MM.1S (cell line): ENCODE measurements at places on chromosomes 3 and 15.

GRCh38 chr3:99128725-99129505 is 227.4 kb upstream of the DCBLD2 start:
- H3K27ac ChIP-seq: no peak overlapping the region
- H3K36me3 ChIP-seq: no peaks in the 10 kb centered on the region
- DNase-seq: no peak
- no peaks in the 10 kb centered on the region for H3K27me3 ChIP-seq
- no peaks in the 10 kb centered on the region for H3K4me1 ChIP-seq

GRCh38 chr15:90386221-90386620 is 1.8 kb upstream of the IQGAP1 start:
- DNase-seq: no peak
- H3K4me3 ChIP-seq: no peak overlapping the region
- no peak overlapping the region for H3K27ac ChIP-seq

- no peak for DNase-seq
- no peak overlapping the region for H3K4me3 ChIP-seq
- no peaks in the 10 kb centered on the region for H3K36me3 ChIP-seq
- no peaks in the 10 kb centered on the region for H3K27me3 ChIP-seq
Observed at GRCh38 chr15:85874236-85874635, 79.5 kb upstream of the KLHL25 start.

DNA sequence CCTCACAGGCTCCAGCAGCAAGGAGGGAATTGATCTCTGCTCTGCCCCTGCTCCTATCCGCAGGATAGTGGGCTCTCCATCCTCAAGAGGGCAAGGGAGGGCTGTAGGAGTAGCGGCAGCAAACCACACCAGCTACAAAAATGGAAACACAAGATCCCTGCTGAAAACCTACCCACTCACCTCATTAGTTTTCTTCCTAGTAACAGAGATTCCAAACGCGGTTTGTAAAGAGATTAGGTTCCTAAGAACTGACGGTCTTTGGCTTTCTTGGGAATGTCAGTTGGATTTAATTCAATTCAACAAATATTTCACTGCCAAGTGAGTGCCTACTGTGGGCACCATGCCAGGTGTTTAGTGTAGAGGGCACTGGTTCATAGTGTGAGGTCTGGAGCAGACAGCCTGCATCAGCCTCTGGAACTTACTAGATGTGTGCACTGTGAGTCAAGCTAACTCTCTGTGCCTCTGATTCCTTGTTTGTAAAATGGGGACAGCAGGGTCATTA is 84.7 kb downstream of the MRPL46 start:
- H3K4me3 ChIP-seq: no peak overlapping the region
- no peaks in the 10 kb centered on the region for H3K27me3 ChIP-seq
- H3K36me3 ChIP-seq: no peaks in the 10 kb centered on the region
- H3K4me1 ChIP-seq: no peaks in the 10 kb centered on the region
- no peak for DNase-seq
- no peak overlapping the region for H3K27ac ChIP-seq

- no peak overlapping the region for H3K27ac ChIP-seq
- no peak for DNase-seq
- H3K4me3 ChIP-seq: no peak overlapping the region
- no peaks in the 10 kb centered on the region for H3K27me3 ChIP-seq
- H3K36me3 ChIP-seq: no peaks in the 10 kb centered on the region
Observed at GRCh38 chr3:66756468-66757036, 241.6 kb upstream of the KBTBD8 start.

DNA sequence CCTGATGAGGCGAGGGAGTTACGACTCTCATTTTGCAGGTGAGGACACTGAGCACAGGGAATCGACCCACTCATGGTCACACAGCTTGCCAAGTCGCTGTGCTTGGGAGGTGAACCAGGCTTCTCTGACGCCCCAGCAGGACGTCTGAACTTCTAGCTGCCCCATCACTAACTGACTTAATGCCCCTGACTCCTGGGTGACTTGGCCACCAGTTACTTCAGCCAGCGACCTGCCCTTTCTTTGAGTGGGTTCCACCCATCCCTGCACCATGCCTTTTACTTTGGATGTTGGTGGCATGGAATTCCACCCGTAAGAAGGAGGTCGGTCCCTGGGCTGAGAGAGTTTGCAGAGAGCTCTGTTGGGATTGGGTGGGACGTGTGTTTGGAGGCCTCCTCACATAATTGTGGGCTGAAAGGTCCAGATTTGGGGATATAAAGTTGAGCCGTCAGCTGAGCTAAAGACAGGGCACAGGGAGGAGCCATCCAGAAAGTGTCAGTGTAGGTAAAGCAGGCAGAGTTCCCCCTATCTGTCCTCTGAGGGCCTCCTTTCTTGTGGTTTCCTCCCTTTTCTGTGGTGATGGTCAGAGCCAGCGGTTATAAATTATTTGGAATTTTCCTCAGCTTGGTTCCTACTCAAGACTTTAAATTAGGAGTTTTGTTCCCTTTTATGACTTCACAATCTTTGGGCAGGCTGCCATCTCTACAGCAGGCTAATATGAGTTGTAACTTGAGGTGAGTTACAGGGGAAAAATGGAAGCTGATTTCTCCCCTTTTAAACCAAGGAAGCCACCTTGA is 55.0 kb downstream of the FLNB start:
- H3K4me1 ChIP-seq: no peaks in the 10 kb centered on the region
- no peak overlapping the region for H3K4me3 ChIP-seq
- no peaks in the 10 kb centered on the region; the same call in 1 of the 2 replicates for H3K27me3 ChIP-seq
- no peak for DNase-seq
- H3K27ac ChIP-seq: no peak overlapping the region
- no peaks in the 10 kb centered on the region for H3K36me3 ChIP-seq

GRCh38 chr15:29990035-29990434 is 92.7 kb upstream of the GOLGA8J start:
- DNase-seq: no peak
- no peak overlapping the region for H3K27ac ChIP-seq
- no peak overlapping the region for H3K4me3 ChIP-seq
- H3K27me3 ChIP-seq: no peaks in the 10 kb centered on the region
- no peaks in the 10 kb centered on the region for H3K4me1 ChIP-seq
- H3K36me3 ChIP-seq: no peaks in the 10 kb centered on the region

- no peaks in the 10 kb centered on the region for H3K36me3 ChIP-seq
- no peak overlapping the region for H3K27ac ChIP-seq
- no peak for DNase-seq
- H3K27me3 ChIP-seq: no peaks in the 10 kb centered on the region
- H3K4me1 ChIP-seq: peaks cover 3% of the 10 kb centered on the region; the same call in 1 of the 2 replicates
Observed at GRCh38 chr3:153744889-153745288, 376.3 kb upstream of the ARHGEF26 start.

GRCh38 chr3:7927864-7928263 is 573.8 kb upstream of the LMCD1 start:
- H3K27me3 ChIP-seq: no peaks in the 10 kb centered on the region
- H3K4me3 ChIP-seq: no peak overlapping the region
- no peaks in the 10 kb centered on the region for H3K4me1 ChIP-seq
- no peak overlapping the region for H3K27ac ChIP-seq
- no peak for DNase-seq

- no peak overlapping the region for H3K4me3 ChIP-seq
- H3K4me1 ChIP-seq: peaks cover 19% of the 10 kb centered on the region
- H3K36me3 ChIP-seq: no peaks in the 10 kb centered on the region; the same call in 1 of the 2 replicates
- no peak for DNase-seq
Observed at GRCh38 chr3:12970684-12971083, 102.5 kb downstream of the IQSEC1 start.

DNA sequence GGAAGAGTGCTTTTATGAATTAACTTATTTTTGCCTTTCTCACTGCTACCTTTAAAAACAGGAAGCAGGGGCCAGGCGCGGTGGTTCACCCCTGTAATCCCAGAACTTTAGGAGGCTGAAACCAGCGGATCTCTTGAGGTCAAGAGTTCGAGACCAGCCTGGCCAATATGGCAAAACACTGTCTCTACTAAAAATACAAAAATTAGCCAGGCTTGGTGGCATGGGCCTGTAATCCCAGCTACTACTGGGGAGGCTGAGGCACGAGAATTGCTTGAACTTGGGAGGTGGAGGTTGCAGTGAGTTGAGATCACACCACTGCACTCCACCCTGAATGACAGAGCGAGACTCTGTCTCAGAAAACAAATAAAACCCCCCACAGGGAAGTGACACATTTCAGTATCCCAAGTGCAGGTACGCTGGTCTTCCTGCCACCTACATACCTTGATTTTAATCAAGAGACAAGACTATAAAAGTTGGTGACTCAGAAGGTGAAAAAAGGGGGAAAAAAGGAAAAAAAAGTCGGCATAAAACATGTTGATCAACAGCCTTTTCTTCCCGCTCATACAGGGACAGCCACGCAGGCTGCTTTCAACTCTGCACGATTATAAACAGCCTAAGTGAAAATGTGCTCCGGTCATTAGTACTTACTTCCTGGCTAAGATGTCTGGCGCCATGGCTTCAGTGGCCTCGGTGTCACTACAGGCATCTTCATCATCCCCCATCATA is 18.8 kb downstream of the PPP1R2 start:
- H3K27ac ChIP-seq: no peak overlapping the region
- H3K27me3 ChIP-seq: no peaks in the 10 kb centered on the region
- no peak overlapping the region for H3K4me3 ChIP-seq
- H3K36me3 ChIP-seq: peaks cover 5% of the 10 kb centered on the region; the same call in 1 of the 2 replicates
- no peaks in the 10 kb centered on the region for H3K4me1 ChIP-seq

DNA sequence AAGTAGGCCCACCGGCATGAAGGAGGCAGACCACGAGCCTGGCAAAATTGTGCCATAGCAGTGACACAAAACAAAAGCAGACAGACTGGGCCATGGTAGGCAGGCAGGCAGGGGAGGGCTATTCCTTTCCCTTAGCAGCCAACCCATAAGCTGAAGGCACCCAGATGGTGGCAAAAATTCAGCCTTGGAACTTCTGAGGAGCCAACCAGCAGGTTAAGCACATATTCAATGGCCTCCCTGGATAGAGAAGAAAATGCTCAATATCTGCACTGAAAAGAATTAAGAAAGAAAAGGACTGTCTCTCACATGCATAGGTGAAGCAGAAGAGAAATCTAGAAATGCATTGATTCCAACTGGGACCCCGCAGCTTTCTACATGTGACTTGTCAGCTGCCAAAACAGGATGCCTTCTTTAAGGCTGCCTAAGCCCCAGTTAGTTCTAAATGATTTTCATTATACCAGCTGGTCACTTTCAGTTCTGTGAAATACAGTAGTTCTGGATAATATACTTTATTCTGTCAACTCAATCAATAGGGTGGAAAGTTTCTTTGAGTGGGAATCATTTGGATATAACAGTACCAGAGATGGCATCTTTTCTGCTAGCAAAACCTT is 2.7 kb downstream of the PRICKLE2 start:
- no peaks in the 10 kb centered on the region for H3K27me3 ChIP-seq
- peak overlapping the region; percentile 66 for H3K4me3 ChIP-seq
- H3K36me3 ChIP-seq: no peaks in the 10 kb centered on the region
- peaks cover 25% of the 10 kb centered on the region for H3K4me1 ChIP-seq
- peak; percentile 33 for DNase-seq
- H3K27ac ChIP-seq: peak overlapping the region; percentile 41; the same call in 1 of the 2 replicates

GRCh38 chr15:52667597-52667996 is 11.6 kb downstream of the ATOSA start:
- no peaks in the 10 kb centered on the region for H3K27me3 ChIP-seq
- H3K36me3 ChIP-seq: peaks cover 33% of the 10 kb centered on the region
- no peak overlapping the region for H3K4me3 ChIP-seq
- H3K27ac ChIP-seq: peak overlapping the region; percentile 67; the same call in 1 of the 2 replicates
- DNase-seq: peak; percentile 81

GRCh38 chr15:98753726-98754656 is 105.7 kb downstream of the IGF1R start:
- no peaks in the 10 kb centered on the region for H3K4me1 ChIP-seq
- H3K4me3 ChIP-seq: no peak overlapping the region
- H3K27me3 ChIP-seq: no peaks in the 10 kb centered on the region
- no peak for DNase-seq
- no peaks in the 10 kb centered on the region for H3K36me3 ChIP-seq

GRCh38 chr15:80153900-80154299 is 1.1 kb downstream of the FAH start:
- peaks cover 9% of the 10 kb centered on the region for H3K4me1 ChIP-seq
- no peaks in the 10 kb centered on the region for H3K27me3 ChIP-seq
- peak overlapping the region; percentile 64; the same call in 1 of the 2 replicates for H3K27ac ChIP-seq
- peak overlapping the region; percentile 90 for H3K4me3 ChIP-seq
- no peaks in the 10 kb centered on the region for H3K36me3 ChIP-seq
- no peak for DNase-seq

DNA sequence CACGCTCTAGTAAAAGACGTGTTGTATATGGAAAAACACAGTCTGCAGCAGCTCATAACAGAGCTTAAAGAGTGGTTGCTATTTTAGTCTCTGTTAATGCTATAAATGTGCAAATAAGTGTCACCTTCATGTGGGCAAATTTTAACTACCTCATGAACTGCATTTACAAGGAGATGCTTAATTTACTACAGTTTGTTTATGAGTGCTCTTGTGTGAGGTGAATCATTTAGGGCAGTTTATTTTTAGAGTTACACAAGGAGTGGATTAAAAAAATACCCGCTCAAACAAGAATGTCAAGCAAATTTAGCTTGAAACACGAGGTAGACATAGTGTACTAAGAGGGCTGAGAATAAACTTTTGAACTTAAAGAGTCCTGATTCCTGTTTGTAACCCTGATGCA is 579.0 kb downstream of the MFSD1 start:
- no peak for DNase-seq
- H3K27ac ChIP-seq: no peak overlapping the region
- no peak overlapping the region for H3K4me3 ChIP-seq
- no peaks in the 10 kb centered on the region for H3K27me3 ChIP-seq
- H3K4me1 ChIP-seq: no peaks in the 10 kb centered on the region
- H3K36me3 ChIP-seq: no peaks in the 10 kb centered on the region

DNA sequence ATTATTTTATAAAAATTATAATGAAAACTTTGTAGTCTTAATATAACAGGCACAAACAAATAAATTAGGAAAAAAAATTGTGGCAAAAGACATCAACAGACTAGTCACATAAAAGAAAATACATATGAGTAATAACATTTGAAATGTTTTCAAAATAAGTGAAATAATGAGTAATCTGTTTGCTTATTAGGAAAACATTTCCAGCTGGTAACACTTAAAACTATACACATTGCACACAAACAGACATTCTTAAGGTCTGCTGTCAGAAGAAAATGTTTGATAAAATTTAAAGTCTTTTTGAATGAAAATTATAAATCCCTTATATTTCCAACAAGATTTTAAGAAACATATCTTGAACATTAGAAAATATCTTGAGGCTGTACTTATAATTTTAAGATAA is 1326.3 kb upstream of the CADM2 start:
- H3K36me3 ChIP-seq: no peaks in the 10 kb centered on the region
- H3K27me3 ChIP-seq: no peaks in the 10 kb centered on the region
- H3K27ac ChIP-seq: no peak overlapping the region
- no peaks in the 10 kb centered on the region for H3K4me1 ChIP-seq

DNA sequence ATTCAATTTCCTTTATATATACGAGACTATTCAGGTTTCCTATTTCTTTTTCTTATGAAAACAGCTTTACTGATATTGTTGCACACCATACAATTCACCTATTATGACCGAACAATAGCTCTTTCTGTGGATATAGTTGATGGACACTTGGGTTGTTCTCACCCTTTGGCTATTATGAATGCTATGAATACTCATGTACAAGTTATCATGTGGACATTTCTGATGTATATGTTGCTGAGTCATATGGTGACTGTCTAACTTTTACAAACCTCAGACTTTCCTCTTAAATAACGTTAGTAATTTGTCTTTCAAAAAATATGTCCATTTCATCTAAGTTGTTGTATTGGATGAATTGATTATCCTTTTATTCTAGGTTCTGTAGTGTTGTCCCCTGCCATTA is 15.7 kb upstream of the USF3 start:
- no peaks in the 10 kb centered on the region for H3K27me3 ChIP-seq
- H3K36me3 ChIP-seq: no peaks in the 10 kb centered on the region; the same call in 1 of the 2 replicates
- no peak overlapping the region for H3K27ac ChIP-seq
- no peak overlapping the region for H3K4me3 ChIP-seq
- no peaks in the 10 kb centered on the region for H3K4me1 ChIP-seq

- no peaks in the 10 kb centered on the region for H3K36me3 ChIP-seq
- H3K4me3 ChIP-seq: no peak overlapping the region
- DNase-seq: no peak
- H3K27ac ChIP-seq: no peak overlapping the region
Observed at GRCh38 chr3:197567904-197568681, 12.3 kb upstream of the BDH1 start.
